Esophagus muscularis mucosa (tissue), 4 donors: ENCODE measurements at places on chromosomes 5 and 9. TPM values are rescaled to one million over a fixed set of nuclear protein-coding genes. Genes with fewer than 3 reads are reported as not detected.

PDE6A gene
- total RNA-seq = not detected

DNA sequence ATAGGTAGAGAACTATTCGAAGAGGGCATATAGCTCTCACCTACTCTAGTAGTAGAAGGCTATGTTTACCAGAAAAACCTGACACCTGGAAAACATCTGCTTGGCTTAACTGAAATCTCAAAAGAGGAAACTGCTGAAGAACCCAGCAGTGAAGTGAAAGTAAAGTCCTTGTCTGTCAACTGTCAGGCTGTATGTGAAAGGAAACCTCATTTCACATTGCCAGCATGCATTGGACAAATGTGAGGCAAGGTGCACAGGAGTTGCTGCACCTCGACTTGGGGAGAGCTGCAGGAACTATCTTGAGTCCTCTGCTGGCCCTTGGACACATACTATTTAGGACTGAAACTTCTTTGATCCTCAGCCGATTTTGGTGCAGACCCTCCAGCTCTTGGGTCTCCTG is 53.3 kb downstream of the NREP start:
- DNase-seq = no peak

DNA sequence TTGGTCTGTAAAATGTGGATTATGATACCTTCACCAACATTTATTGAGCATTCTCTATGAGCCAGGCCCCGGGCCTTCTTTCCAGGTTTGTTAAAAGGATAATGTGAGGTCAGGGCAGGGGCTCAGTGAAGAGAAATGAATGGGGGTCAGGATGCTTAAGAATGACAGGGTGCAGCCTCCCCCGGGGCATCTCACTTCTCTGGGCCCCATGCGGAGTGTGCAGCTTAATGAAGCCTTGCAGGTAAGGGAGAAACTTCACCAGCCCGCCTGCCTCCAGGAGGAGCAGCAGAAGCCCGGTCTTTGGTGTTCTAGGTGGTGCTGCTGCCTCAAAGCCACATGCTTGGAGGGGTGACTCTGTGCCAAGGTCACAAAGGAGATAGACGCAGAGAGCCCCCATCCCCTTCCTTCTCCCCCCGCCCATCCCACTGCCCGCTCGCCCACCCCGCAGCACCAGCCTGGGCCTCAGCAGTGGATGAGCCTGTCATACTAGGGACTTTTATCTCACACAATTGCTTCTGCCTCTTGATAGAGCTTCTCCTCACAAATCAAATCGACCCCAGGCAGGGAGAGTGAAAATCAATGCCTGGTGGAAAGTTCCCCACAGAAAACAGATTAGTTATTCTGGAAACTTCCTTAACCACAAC is 244.8 kb downstream of the PBX3 start:
- no peak for DNase-seq

DNA sequence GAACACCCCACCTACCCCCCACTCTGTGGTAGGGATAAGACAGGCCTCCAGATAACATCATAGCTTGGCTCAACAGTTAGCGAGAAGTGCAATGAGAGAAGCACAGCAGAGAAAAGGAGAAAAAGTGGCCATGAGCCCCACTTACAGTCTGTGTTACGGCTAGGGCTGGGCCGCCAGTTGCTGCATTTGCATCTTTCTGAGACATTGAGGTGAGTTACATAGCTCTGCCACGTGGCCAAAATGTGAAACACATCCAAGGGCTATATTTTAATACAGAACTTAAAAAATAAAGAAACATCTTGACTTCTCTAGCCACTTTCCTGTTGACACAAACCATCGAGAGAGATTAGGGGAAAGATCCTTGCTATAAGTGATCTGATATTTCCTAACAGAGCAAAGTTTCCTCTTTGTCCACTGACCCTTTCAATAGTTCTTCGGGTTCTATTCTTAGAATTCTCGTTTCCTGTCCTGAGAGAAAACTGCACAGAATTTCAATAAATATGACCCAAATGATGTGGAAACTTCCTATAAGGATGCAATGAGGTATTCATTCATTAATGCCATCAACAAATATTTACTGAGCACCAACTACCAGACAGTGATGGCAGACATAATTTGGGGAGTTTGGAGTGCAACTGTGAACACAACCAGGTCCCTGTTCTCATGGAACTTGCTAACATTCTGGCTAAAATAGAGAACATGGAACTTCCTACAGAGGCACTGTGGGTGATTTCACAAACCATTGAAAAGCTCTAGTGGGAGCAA is 3.2 kb upstream of the TLE4 start:
- DNase-seq = peak; percentile 7

NSG2 gene
- total RNA-seq = 3.4 TPM

BTNL9 gene
- total RNA-seq = 30.6 TPM

- no peak for DNase-seq
Observed at GRCh38 chr5:122972877-122973276, 63.6 kb downstream of the PPIC start.

DNA sequence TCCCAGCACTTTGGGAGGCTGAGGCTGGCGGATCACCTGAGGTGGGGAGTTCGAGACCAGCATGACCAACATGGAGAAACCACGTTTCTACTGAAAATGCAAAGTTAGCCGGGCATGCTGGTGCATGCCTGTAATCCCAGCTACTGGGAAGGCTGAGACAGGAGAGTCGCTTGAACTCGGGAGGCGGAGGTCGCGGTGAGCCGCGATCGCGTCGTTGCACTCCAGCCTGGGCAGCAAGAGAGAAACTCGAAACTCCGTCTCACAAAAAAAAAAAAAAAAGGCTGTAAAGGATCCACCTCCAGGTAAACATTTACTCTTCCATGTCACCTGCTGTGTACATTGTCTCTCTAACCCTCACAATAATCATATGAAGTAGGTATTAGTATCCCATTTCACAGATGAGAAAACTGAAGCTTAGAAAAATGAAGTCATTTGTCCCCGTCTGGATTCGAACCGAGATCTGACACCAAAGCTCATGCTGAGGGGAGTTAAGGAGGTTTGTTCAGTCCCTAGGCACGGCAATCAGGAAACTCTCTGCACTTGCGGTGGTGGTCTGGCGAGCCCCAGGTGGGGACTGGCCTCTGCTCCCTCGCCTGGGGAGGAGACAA is 494 bp upstream of the DOCK2 start:
- no peak for DNase-seq

DNA sequence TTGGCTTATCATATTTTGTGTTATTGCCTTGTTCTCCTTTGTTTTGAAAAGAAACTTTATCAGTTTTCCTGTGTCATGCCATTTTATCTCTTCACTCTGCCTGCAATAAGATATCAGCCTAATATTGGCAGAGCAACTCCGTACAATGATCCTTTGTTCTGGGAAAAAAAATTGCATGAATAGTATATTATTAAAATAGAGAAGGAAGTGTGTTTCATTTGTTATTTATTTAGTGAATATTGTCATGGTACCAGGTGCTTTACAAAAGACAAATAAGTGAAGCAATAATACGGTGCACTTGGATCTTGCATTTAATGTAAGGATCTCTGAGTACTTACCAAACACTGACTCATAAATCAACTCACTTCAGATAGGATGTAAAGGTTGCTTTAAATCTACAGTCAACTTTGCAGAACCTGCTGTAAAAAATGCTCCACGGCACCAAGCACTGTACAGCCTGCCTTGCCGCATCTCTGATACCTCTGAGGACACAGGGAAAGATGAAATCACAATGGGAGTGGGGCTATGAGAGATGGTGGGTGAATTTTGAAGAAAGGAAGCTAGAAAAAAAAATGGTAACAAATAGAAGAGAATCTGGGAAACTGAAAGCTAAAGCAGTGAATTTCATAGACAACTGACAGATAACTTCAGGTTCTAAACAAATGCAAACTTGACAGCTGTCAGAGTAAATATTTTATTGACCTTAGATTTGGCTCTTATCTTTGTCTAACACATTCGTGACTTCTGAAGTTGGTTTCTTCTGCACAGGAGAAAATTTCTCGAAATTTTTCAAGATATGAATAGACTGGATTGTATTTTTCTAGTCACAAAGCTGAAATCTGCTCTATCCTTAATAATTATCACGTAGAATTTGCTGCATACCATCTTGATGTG is 232.1 kb downstream of the ENC1 start:
- DNase-seq = no peak

GRCh38 chr5:78295035-78295961 is 800 bp upstream of the AP3B1 start:
- DNase-seq = no peak

DNA sequence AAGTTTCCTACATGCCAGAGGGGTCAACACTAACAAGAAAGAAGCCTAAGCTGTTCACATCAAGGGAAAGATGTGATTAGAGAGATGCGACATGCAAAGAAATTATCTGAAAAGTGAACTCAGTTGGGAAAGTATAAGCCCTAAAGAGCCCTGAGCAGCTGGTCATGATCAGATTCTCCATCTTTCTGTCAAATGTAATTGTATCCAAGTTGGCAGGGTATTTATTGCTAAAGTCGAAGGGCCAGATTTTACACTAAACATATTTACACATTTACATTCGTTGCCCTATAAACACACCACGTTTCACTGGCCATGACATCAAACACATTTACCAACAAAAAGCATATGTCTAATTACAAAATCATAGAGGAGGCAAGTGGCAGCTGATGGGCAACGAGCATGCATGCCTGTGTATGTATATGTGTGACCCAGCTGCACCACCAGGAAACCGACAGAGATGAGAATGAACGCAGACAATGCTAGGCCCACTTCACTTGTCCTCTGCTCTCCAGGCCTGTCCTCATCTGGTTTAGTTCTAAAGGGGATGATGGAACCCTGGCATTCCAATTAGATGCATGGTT is 6.3 kb downstream of the FOXD1 start:
- DNase-seq = no peak

GRCh38 chr5:132883261-132883834 is 9.9 kb downstream of the LEAP2 start:
- no peak for DNase-seq

ADRB2 gene
- 6.1 TPM for total RNA-seq
